ENCODE measurements at places on chromosomes 7 and 10. TPM values are rescaled to one million over a fixed set of nuclear protein-coding genes. Genes with fewer than 3 reads are reported as not detected.

APBB1IP gene
- 0.07 TPM for polyA plus RNA-seq

NRG3 gene
- 1.9 TPM for polyA plus RNA-seq

HPSE2 gene
- polyA plus RNA-seq = 0.24 TPM

CLRN3 gene
- polyA plus RNA-seq = not detected

SUN1 gene
- 63.3 TPM for polyA plus RNA-seq
